ENCODE measurements at places on chromosomes 2 and 18. TPM values are rescaled to one million over a fixed set of nuclear protein-coding genes. Genes with fewer than 3 reads are reported as not detected.

- H3K36me3 ChIP-seq, result no peaks in the 10 kb centered on the region
- no peak for DNase-seq
- H3K4me3 ChIP-seq, result no peak overlapping the region
- H3K27ac ChIP-seq, result peak overlapping the region; percentile 33
- no peaks in the 10 kb centered on the region for H3K27me3 ChIP-seq
These were observed 22.6 kb downstream of the PLEK start for GRCh38 chr2:68387408-68388350.

The RGPD4 gene
- not detected for polyA plus RNA-seq

GRCh38 chr2:239600001-239600593 lies 199.3 kb upstream of the HDAC4 start:
- no peak for DNase-seq
- H3K27ac ChIP-seq, result no peak overlapping the region
- H3K27me3 ChIP-seq, result no peaks in the 10 kb centered on the region
- H3K4me1 ChIP-seq, result no peaks in the 10 kb centered on the region
- no peak overlapping the region for H3K4me3 ChIP-seq

DNA sequence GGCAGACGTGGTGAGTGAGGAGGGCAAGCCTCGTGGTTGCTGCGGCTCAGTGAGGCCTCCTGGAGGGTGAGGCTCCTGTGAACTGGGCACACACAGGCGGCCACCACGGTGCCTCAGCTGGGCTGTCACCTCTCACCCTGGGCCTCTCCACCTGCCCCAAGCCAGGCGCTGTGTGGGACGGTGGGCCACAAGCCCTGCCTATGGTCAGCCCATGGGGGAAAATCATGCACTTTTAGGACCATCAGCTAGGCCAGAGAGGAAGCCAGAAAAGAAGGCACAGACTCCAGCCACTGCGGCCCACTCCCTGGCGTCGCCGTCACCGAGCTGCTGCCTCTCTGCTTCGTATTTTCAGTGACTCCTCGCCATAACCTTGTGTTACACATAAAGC lies 28.5 kb upstream of the HS6ST1 start:
- no peaks in the 10 kb centered on the region for H3K27me3 ChIP-seq
- H3K4me1 ChIP-seq, result peaks cover 16% of the 10 kb centered on the region
- H3K36me3 ChIP-seq, result no peaks in the 10 kb centered on the region
- no peak overlapping the region for H3K27ac ChIP-seq
- H3K4me3 ChIP-seq, result no peak overlapping the region

DNA sequence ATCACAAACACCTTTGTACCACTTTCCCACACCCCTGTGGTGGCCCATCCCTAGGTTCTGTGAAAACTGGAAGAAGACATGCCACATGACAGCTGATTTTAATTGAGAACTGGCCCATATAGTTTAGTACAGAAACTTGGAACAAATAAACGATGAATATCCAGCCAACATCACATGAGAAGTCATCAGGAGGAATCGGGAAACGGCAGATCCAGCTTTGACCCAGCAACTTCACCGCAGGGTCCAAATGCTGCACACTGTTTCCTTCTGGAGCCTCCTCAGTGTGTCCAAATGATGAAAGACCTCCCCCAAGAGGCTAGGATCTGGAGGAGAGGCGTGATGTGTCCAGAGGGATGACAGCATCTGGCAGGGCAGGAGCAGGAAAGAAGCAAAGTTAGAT lies 75.5 kb downstream of the COPS8 start:
- no peaks in the 10 kb centered on the region for H3K27me3 ChIP-seq
- DNase-seq, result no peak
- peaks cover 4% of the 10 kb centered on the region for H3K4me1 ChIP-seq
- no peak overlapping the region for H3K27ac ChIP-seq
- no peaks in the 10 kb centered on the region for H3K36me3 ChIP-seq

DNA sequence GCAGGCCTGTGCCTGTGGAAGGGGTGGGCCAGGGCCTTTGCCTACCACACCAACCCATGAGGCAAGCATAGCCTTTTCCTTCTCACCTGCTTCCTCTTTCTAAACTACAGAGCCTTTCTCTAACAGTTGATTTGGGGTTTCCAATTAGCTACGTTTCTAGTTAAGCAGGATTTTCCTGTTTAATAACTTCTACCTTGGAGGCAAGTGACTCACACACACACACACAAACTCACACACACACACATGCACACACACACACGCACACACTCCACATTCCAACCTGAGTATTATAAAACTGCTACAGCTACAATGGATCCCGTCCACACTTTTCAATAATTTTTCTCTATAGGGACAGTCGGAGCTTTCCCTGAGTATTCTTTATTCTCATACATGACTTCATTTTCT lies 84.9 kb downstream of the SOX11 start:
- H3K4me3 ChIP-seq, result no peak overlapping the region
- no peak overlapping the region for H3K27ac ChIP-seq
- no peaks in the 10 kb centered on the region for H3K36me3 ChIP-seq
- no peaks in the 10 kb centered on the region for H3K4me1 ChIP-seq
- H3K27me3 ChIP-seq, result no peaks in the 10 kb centered on the region

DNA sequence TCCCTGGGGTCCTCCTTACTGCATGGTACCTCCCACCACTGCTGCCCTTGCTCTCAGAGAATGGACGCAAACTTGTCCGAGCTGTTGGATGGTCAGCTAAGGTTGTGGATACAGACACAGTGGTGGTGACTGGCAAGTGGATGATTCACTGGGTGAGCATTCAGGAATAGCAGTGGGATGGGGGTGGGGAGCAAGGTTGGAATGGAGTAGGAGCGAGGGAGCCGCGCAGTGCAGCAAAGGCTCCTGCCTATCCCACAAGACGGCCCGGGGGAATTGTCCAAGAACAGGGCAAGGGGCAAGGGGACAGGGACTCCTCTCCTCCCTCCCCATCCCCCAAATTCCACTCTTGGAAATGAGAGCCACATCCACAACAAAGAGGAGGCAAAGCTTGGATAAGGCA lies 102.2 kb downstream of the PIEZO2 start:
- no peak for DNase-seq
- no peaks in the 10 kb centered on the region for H3K4me1 ChIP-seq
- no peaks in the 10 kb centered on the region for H3K36me3 ChIP-seq
- no peak overlapping the region for H3K4me3 ChIP-seq

DNA sequence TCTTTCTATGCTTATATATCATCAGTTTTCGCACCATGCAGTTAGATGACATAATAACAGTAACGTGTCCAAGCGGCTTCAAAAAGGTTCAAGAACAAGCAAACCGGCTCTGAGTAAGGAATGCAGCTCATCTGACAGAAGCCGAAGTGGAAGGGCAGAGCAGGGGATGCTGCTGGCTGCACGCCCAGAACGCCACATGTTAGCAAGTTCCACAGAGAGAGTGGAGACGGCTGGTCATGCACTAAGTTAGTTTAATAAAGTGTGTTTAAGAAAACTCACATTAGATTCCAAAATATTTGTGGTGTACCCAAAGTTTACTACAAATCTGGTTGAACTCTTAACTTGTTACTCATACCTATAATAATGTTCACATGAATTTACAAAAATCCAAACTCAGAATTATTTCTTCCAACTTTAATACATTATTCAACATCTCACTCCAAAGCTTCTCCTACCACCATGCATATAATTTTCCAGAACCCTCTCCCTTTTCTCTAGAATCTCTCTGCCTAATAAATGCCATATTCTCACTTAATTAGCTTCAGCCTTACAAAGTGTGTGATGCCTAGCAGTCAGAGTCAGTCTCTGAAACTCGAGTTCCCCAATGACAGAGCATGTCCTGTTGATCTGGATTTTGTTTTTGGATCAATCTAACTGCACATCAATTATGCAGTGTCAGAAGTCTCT lies 170.0 kb downstream of the DNAH7 start:
- H3K27ac ChIP-seq, result no peak overlapping the region
- H3K27me3 ChIP-seq, result no peaks in the 10 kb centered on the region
- no peaks in the 10 kb centered on the region for H3K4me1 ChIP-seq
- no peak overlapping the region for H3K4me3 ChIP-seq

DNA sequence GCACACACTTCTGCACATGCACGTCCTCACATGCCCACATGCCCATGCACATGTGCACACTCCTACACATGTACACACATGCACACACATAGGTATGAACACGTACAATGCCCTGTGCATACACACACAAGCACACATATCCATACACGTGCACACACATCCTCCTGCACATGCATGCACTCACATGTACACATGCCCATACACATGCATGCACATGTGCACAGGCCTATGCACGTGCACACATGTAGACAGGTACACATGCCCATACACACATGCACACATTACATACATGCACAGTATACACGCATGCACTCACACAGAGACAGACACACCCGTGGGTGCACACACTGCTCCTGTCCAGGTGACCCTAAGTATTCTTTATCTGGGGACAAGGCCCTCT lies 34.3 kb downstream of the GPC1 start:
- no peak for DNase-seq
- no peaks in the 10 kb centered on the region for H3K4me1 ChIP-seq
- H3K27me3 ChIP-seq, result no peaks in the 10 kb centered on the region
- no peaks in the 10 kb centered on the region for H3K36me3 ChIP-seq
- H3K27ac ChIP-seq, result no peak overlapping the region
- no peak overlapping the region for H3K4me3 ChIP-seq

The ADGRF3 gene
- polyA plus RNA-seq, result 2.0 TPM

The EIF5B gene
- polyA plus RNA-seq, result 54.2 TPM

DNA sequence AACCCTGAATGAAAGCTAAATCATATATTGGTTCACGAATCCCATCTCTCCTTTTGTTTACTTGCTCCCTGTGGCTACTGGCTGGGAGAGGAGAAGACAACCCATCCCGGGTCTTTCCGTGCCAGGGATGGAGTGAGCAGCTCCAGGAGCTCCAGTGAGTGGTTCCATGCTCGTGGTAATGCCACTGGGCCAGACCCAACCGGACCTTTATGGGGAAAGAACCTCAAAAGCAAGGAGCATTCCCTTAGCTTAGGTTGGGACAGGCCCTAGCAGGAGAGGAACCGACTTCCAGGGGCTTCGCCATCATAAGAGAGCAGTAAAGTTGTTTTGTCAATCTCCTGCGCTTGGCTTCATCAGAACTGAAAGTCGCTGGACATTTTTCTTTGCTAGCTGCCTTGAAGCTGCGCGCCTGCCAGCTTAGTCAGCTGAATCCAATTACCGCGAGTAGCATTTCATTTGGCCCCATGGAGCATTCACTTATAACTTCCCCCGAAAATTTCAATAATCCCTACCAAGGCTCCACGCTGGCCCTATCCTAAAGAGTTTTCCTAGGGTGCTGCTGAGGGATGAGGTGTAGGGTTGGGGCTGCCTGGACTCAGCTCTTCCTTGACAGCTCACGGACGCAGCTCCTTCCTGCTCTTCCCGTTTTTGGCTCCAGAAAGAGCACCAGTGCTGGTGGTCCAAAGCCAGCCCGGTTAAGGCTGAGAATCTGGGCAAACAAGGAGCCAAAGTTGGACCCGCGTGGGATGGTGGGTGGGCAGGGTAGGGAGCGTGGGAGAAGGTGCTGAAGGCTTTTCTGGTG lies 4.9 kb downstream of the HOXD3 start:
- H3K27me3 ChIP-seq, result peaks cover 100% of the 10 kb centered on the region
- no peak overlapping the region for H3K27ac ChIP-seq
- no peak for DNase-seq

DNA sequence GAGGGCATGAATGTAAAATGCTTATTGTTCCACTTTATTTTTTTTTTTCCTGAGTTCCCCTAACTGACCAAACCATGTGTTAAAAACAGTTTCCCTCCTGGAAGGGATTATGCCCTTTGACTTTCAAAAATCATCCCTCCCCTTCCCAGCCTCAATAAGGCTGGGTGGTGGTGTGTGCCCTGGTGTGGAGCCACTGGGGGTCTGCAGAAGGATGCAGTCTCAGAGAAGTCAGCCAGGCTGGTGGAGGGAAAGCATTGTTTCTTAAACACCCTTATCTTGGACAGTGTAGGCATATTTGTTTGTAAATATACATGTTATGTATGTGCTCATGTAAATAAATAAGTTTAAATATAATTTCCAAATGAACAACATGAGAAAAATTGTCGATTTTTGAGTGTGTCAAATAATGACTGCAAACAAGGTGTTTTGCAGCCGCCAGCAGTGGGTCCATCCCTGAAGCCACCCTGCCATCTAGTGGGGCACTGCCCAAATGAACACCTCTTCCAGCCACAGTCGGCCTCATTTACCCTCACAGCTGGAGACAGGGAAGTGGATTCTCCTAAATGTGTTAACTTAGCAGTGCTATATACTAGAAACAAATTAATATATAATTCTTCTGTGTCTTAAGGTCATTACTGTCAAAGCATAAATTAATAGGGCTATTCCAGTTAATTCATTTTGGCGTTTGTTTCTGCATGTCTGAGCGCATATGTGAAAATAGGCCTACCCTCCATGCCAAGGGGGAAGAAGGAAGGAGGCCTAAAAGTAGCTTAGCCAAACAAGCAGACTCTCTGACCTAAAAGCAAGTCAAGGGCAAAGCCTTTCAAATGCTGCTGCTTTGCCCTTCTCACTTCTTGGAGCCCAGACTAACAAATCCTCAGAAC lies 209.6 kb upstream of the PIK3C3 start:
- no peak overlapping the region for H3K27ac ChIP-seq
- no peaks in the 10 kb centered on the region for H3K4me1 ChIP-seq
- no peak overlapping the region for H3K4me3 ChIP-seq
- H3K27me3 ChIP-seq, result no peaks in the 10 kb centered on the region

DNA sequence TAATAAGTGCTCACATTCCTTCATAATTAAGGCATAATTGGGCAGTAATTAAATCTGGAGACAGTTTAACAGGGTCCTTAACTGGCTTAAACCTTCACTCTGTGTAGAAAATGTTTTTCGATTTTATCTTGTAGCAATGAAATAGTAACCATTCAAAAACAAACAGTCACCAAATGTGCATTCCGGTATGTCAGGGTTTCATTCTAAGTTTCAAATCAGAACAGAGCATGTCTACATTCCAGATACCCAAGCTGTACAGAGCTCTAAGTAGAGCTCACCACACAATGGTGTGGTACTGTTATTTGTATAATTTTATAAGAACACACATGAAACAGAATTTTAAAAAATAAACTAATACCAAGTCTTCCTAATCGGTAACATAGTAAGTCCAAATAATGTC lies 52.6 kb downstream of the SMAD2 start:
- no peak for DNase-seq
- no peaks in the 10 kb centered on the region for H3K27me3 ChIP-seq
- H3K4me3 ChIP-seq, result no peak overlapping the region
- no peaks in the 10 kb centered on the region for H3K4me1 ChIP-seq
- peaks cover 16% of the 10 kb centered on the region for H3K36me3 ChIP-seq

- no peaks in the 10 kb centered on the region for H3K4me1 ChIP-seq
- no peak for DNase-seq
- H3K4me3 ChIP-seq, result no peak overlapping the region
- no peak overlapping the region for H3K27ac ChIP-seq
- no peaks in the 10 kb centered on the region for H3K36me3 ChIP-seq
- H3K27me3 ChIP-seq, result no peaks in the 10 kb centered on the region
These were observed 22.9 kb upstream of the LMAN1 start for GRCh38 chr18:59381949-59382348.

The IMP4 gene
- 40.6 TPM for polyA plus RNA-seq

Data from left lung (tissue), 14 donors.